Stimulated activated CD4-positive, alpha-beta T cell treated with anti-CD3 and anti-CD28 coated beads, Interleukin-1b, Interleukin-23, amount 100 ng/mL, for 24 hours (primary cell): ENCODE measurements at places on chromosomes 1 and 21.

GRCh38 chr1:32863881-32864245, 6.8 kb downstream of the FNDC5 start:
- no peak for DNase-seq

DNA sequence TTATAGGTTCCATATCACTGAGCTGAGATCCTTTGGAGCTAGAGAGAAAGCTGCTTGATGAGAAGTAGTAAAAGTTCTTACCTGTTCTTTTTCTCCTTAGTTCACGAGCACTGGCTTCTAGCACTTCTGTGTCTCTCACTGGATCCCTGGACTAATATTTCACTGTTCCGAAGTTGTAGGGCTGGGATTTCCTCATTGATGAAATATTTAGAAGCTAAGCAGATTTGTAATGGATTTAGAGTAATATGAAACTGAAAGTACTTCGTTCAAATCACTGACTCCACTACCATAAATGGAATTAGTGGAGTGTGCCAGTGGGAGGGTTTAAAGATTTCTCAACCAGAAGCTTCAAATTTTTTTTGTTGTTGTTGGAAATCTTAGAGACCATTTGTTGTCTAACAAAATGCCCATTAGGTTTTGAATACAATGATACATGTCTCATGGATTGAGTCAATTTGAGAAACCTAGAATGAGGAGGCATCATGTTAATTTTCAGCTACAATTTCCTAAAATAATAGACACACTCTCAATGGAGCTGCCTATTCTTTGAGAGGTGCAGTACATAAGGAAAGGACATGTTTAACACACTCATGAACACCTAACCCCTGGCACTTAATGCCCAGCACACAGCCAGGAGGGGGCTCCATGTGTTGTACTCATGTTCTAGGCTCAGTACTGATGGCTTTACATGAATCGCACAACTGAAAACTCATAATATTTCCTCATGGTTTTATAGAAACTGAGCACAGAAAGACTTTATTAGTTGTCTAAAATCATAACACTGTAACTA, at the start of gene GBP1:
GBP1 (minus strand) TSS at position 130 of the 790 bp plus-strand sequence. CDS start 1,974 bp downstream, outside the sequence.
- no peak for DNase-seq

GRCh38 chr1:103162360-103162759, 54.0 kb upstream of the COL11A1 start:
- no peak for DNase-seq

DNA sequence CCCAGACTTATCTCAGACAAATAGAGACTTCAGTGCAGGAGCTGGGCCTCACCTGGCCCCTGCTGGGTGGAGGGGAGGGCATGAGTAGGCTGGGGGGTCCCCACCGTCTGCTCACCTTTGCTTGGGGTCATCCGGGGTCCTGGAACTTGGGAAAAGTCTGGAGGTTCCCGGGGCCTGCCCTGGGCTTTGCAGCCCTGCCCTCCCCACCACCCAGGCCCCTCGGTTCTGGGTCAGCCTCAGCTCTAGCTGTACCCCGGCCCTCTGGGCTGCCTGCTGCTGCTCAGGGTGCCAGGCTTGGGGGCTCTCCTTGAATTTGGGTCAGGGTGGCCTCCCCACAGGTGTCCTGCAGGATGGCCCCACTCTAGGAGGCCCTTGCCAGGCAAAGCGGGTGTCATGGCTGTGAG, 2.4 kb upstream of the TMEM52 start:
- no peak for DNase-seq

- no peak for DNase-seq
Observed at GRCh38 chr1:54007613-54008012, 10.4 kb downstream of the LDLRAD1 start.

DNA sequence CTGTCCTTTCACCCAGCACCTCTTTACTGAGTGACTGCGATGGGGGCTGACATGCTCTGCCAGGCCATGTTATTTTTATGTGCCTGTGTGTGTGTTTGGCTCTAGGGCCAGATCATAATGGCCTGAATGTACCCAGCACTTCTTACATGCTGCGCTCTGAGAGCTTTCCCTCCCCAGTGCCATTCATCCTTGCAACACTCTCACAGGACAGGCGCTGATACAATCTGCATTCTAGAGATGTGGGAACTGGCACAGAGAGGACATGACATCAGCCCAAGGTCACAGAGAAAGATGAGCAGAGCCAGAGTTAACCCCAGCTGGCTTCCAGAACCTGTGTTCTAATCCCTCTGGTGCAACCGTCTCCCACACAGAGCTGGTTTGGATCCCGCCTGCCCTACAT, 54.5 kb downstream of the ARHGEF10L start:
- no peak for DNase-seq

DNA sequence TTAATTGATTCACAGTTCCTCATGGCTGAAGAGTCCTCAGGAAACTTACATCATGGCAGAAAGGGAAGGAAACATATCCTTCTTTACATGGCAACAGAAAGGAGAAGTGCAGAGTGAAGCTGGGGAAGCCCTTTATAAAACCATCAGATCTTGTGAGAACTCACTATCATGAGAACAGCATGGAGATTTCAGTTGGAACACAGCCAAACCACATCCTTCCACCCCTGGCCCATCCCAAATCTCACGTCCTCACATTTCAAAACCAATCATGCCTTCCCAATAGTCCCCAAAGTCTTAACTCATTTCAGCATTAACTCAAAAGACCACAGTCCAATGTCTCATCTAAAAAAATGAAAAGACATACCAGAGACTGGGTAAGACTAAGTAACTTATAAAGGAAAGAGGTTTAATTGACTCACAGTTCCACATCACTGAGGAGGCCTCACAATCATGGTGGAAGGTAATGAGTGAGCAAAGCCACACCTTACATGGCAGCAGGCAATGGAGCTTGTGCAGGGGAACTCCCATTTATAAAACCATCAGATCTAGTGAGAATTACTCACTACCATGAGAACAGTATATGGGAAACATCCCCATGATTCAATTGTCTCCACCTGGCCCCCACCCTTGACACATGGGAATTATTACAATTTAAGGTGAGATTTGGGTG, 105.2 kb downstream of the MRPL39 start:
- DNase-seq: peak; percentile 34

DNA sequence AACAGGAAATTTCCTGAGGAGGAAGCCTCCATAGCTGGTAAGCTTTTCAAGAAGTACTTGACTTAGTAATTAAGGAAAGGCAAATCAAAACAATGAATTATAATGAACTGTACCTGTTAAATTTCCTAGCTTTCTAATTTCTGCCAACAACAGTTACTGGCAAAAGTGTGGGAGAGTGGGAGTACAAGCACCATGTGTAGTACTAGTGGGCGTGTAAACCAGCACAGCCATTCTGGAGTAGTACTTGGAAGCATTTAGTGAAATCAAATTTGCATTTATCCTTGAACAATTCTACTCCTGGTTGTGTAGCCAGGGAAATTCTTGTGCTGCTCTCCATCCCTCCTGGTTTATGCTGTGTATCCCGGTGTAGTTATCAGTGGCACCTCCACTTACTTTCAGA, 190.8 kb downstream of the PRDM2 start:
- no peak for DNase-seq

- no peak for DNase-seq
Observed at GRCh38 chr21:25997788-25998611, 172.6 kb downstream of the APP start.

DNA sequence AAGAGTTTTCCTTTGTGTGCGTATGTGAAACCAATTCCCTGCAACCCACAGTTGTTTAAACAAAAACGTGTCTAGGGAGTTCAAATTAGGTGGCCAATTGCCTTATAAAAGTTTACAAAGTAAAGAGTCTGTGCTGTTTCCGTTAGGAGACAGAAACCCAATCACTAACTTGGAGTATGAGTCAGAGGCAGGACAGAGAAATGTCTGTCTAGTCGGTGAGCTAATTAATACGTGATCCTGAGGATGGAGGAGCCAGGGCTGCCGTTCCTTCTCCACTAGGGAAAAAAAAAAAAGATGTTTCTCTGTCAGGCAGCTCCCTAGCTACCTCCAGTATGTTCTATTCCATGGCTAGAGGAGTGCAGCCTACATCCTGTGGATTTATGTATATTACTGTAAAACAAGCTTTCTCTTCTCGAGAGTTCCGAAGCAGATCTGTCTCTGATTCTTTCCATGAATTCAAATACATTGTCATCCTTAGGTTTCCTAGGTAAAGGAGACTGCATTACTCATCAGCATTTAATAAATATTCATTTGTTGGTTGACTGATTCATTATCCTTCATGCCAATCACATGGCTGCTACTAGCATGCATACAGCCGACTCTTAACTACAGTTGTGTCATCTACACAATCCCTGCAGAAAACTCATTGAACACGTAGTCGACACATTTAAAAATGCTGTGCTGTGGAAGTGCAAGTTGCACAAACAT, 430.6 kb downstream of the KIF26B start:
- no peak for DNase-seq

GRCh38 chr1:221429264-221429663, 312.6 kb downstream of the DUSP10 start:
- DNase-seq: no peak

GRCh38 chr1:108646648-108647269, 14.1 kb downstream of the HENMT1 start:
- DNase-seq: no peak

DNA sequence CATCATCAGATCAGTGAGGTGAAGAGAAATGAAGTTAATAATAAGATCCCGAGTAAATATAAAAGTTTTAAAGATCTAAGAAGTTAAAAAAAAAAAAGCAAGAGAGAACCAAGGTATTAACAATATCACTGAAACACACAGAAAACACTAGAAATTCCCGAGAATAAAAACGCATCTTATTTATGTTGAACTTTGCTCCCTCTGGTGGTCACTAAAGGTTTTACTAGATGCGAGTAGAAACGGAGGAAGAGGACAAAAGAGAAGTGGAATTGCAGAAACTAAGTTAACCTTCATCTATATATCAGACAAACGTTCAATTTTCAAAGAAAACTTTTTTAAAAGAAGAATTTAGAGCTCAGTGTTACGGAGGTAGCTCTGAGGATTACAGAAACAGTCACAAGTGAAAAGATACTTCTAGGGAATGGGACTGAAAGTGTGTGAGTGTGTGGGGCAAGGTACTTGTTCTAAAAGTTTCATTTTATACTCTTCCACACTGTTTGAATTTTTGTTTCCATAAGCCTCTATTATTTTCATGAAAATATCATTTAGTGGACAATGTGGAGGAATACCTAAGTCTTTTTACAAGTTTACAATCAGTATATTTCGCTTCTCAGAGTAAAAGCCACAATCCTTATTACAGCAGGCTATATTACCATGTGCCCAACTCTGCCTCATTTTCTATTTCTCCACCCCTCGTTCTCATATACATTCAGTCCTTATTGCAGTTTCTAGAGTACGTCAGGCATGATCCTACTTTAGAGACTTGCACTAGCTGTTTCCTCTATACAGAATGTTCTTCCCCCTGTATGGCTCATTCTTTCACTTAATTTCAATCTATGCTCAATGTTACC, 19.7 kb downstream of the ACBD6 start:
- no peak for DNase-seq

DNA sequence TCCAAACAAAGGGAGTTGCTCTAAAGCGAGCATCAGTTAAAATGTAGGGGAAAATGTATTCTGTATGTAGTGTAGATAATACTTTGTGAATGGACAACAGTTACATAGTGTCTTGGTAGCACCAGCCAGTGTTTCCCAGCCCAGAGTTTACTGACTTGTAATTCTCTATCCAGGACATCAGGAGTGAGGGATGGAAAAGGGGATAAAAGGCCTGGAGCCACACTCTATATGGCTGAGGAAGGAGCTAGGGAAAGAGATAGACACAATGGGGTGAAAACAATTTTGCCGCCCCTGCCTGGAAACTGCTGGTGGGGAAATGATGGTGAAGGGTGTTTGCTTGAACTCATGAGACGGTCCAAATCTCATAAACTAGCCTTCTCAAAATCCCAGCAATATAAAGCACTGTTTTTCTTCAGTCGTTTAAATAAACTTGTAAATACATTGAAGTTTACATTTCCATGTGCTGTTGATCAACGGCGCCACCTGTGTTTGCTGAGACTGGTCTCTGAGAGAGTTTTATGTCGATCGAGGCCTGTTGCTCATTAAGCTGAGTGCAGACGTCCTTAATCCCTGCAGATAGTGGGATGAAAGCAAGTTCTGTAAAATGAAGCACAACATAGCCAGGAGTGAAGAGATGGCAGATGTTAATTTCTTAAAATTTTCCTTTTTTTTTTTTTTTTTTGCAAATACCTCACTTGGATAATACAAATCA, 27.9 kb upstream of the AGO1 start:
- DNase-seq: no peak

DNA sequence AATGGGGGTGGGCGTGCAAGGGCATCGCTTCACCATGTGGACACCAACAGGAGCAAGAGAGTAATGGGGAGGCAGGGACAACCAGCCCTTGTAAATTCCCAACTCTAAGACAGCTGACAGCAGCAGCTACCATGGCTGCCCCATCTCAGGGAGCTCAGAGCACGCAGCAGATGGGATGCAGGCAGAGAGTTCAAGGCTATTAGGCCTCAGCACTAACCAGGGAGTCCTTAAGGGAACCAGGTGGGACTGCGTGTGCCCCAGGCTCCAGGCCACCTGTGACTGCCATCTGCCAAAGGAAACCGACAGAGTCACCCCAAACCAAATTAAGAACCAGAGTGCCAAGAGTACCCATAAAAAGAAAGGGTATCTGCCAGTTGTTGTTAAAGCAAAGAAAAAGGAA, 33.7 kb upstream of the PRDM2 start:
- DNase-seq: no peak

DNA sequence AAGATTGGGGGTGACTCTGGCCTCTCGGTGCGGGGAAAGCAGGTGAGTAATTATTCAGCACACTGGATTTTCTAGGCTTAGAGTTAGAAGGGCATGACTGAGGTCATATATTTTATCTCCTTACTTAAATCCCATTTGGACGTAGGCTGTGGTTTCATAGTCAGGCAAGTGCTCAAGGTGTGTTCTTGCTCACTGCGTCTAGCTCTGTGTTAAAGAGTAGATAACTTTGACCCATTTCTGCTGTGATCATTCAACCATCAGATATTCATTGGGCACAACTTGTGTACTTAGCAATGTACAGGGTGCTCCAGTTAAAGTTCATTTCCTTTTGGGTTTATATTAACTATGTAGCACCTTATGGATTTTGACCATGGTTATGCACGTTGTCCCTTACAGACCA, 14.6 kb downstream of the PFKFB2 start:
- DNase-seq: no peak

- DNase-seq: no peak
Observed at GRCh38 chr1:93813076-93813475, 65.9 kb downstream of the DNTTIP2 start.

DNA sequence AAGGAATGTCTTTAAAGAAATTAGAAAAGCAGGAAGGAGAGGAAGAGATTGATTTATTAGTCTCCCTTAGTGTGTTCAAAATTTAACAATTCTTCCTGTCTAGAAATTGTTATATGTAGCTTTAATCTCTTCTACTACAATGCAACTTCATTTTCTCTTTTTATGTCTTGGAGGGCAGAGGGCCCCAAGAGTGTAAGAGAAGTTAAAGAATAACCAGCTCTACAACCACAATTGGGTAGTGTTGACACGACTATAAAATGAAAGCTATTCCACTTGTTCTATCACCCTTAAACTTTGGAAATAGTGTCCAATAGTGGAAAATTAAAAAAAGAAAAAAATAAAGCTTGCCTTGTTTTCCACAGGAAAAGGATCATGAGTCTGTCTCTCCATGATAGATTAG, 82.6 kb upstream of the DPYD start:
- DNase-seq: no peak
